Stimulated activated CD8-positive, alpha-beta memory T cell treated with anti-CD3 and anti-CD28 coated beads, Interleukin-4, amount 100 ng/mL, for 4 hours (primary cell): ENCODE measurements at places on chromosomes 1 and 21.

GRCh38 chr1:185532856-185533255 is 201.3 kb upstream of the HMCN1 start:
- no peak for DNase-seq

DNA sequence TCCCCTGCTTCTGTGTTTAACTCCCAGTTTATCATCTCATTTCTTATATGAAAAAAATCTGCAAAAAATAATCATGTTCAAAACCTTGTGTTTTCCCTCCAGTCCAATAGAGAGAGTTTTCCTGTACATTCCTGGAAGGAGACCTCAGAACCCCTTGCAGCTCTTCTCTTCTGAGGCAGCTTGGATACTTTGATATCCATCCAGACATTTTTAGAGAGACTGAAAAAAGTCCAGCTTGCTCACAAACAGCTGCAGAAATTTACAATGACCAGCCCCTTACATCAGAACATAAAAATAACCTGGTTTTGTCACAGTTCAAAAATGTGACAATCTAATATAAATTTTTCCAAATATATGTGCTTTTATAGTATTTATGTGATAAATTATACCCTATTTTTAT is 73.3 kb upstream of the C1orf115 start:
- DNase-seq = no peak

- DNase-seq = no peak
These were observed 57.0 kb upstream of the TNFSF18 start for GRCh38 chr1:173107696-173108095.

DNA sequence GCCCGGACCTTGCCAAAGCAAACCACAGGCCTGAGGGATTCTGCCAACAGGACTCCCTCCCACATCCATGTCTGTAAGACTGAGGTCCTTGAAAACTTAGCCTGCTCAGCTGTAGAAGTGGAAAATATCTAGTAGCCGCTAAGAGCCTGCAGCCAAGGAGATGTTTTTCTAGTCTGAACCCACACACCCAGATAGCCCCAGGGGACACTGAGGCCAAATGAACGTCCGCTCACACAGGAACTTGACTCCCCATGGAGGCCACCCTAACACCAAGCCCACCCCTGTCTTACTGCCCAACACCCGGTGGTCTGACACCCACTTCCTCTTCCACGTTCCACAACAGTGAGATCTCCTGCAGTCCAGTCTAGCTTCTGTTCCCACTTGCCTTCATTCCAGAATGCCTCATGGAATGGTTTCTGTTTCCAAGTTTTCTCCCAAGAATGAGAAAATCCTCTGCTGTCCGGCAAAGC is 174.8 kb downstream of the PLPP3 start:
- no peak for DNase-seq

- no peak for DNase-seq
These were observed 54.5 kb downstream of the ARHGEF10L start for GRCh38 chr1:17594026-17594425.

- DNase-seq = no peak
These were observed 97.8 kb upstream of the ZC3H11B start for GRCh38 chr1:219710529-219711194.

DNA sequence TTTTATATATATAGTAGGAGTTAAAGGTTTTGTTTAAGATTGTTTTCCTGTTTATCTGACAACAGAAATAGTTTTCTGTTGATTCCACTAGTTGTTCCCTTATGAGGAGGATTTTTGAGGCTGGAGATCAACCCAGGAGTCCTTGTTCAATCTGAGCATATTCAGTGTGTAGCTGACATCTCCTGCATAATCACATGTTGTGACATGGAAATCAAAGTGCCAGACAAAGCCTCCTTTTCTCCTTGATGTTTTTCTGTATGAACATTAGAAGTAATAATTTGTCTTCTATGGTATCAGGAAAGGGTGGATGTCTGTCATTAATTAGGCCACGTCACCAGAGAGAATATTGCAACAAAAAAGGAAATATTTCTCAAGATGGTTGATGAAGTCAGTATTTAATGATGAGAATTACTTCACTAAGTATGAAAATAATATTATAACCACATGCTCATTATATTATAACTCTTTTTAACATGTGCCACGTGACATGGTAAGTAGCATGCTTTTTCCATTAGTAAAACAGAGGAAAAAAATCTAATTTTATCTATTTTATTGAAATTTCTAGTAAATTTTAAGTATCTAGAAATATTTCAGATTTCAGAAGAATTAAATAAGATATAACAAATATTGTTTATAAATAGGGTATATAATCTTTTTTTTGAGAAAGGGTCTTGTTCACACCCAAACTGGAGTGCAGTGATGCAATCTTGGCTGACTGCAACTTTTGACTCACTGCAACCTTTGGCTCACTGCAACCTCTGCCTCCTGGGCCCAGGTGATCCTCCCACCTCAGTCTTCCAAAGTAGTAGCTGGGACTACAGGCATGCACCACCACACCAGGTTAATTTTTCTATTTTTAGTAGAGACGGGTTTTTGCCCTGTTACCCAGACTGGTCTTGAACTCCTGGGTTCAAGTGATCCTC is 223.5 kb downstream of the HMCN1 start:
- DNase-seq = no peak

- DNase-seq = no peak
These were observed 84.8 kb downstream of the KCND3 start for GRCh38 chr1:111904478-111905218.

DNA sequence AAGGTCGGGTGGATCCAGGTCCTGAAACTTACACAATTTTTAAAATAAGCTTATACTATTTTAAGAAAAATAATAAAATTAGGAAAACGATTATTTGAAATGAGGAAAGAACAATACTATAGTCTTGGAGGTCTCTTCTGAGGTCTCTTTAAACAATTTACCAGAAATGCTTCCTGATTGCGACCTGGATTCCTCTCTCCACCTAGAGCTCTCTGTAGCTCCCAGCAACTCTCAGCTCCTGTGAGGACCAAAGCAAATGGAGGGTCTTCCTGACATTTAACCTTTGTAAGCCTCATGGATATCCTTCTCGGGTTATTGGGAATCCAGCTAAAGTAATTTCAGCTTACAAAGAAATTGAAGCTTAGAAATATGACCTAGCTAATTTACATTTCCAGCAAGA is 886 bp downstream of the BTBD8 start:
- DNase-seq = no peak

- DNase-seq = no peak
These were observed 9.2 kb upstream of the PLEKHG5 start for GRCh38 chr1:6500544-6501278.

DNA sequence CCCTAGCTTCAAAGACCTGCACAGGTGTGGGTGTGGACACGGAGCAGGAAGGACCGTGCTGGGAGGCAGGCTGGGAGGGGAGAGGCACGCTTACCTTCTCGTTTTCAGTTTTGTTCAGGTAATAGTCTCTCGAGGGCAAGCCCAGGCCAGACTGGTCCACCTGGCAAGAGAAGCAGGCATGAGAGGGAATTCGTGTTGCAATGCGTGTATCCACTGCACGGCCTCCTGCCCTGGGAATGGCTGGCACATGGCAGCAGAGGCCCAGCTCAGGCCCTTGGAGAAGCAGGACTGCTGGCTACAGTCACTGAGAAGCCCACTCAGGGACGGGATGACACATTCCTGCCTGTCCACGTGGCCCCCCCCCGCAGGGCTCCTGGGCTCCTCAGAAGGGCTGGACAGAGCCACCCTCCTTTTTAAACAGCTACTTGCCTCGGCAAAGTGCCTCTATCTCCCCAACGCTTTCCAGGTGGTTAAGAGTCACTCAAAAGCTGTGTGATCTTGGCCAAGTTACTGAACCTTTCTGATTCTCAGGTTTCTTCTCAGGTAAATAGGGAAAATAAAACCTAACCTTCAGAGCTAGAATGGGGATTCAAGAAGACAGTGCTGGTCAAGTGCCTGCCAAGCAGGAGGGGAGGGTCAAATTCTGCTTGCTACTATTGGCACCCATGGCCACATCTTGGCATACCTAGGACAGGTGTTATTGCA is 32.7 kb downstream of the ECE1 start:
- no peak for DNase-seq

DNA sequence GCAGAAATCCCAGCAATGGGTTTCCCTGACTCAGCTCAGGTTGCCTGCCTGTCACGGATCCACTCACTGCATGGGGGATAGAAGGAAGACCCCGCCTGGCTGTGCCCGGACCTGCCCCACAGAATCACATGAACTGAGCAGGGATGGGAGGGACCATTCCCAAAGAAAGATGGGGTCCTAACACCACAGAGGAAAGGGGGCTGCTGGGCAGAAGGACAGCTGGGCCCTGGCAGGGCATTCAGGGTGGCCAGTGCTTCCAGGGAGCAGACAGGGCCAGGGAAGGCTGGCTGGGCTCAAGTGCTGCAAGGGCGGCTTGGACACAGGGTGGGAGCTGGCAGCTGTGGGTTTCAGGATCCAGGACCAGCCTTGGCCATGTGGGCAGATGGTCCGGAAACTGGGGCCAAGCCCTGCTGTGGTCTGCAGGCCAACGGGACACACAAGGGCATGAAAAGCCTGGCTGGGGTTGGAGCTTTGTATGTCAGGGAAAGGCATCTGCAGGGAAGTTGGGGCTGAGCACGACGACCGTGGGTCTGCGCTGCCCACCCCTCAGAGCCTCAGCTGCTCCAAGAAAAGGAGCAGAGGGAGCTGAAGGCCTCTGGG is 723.9 kb downstream of the PTPRU start:
- no peak for DNase-seq

GRCh38 chr1:17356387-17357026 is 15.5 kb upstream of the PADI6 start:
- no peak for DNase-seq

- DNase-seq = no peak
These were observed 49.5 kb upstream of the LRRN2 start for GRCh38 chr1:204735042-204735441.

DNA sequence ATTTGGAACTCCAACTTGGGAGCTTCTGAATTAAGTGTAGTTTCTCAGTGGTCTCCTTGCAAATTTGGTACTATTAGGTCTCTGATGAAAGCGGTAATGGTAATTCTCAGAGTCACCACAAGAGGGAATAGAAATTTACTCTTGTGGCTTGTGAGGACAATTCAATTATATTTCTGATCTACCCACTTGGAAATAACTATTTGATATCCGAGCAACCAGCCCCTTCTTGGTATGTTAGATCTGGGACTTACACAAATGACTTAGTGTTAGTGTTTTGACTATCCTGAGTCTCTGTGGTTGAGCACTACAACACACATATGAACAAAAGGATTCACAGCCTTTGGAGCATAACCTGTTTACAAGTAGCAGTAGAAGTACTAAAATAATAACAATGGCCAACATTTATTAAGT is 68.1 kb downstream of the RPS6KA1 start:
- DNase-seq = no peak

DNA sequence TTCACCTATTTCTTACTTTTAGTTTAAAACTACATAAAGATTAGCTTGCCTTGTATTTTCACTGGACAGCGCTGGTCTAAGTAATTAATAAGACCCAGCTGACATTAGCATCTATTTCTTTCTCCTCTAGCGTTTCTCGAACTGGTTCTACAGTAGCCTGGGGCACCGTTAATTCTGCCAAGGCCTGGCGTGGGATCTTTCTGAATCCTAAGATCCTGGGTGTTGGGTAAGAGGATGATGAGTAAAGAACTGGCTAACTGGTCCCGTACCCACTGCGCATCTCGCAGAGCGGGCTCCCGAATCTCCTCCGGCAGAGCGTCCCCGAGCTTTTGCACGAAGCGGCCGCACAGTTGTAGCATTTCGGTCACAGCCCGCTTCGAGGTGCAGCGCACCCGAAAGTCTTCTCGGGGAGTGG is 309 bp downstream of the NSL1 start:
- no peak for DNase-seq

- DNase-seq = no peak
These were observed 75.3 kb upstream of the IGSF21 start for GRCh38 chr1:18032172-18032859.

DNA sequence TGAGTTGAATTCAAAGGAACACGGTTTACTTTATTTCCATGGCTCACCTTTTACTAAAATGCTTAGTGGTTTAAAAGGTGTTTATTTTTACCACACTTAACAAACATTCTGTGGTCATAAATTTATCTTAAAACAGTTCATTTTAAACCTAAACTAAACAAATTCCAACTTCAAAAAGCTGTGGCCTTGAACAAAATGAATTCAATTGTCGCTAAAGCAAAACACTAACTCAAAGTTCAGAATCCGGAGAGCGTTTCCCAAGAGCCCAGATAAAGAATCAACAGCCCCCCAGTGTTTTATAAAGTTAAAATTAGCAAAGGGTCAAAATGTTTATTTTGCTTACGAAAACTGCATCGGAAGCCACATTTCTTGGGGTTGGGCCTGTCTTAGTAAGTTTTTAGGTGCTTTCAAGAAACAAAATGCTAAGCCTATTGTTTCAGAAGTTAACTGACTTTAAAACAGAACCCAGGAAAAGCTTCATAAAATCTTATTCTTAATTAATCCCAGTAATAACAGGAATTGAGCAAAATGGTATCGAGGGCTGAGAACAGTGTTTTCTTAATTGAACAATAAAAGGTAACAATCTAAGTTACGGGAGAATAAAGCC is 1.3 kb downstream of the PUM1 start:
- DNase-seq = no peak

DNA sequence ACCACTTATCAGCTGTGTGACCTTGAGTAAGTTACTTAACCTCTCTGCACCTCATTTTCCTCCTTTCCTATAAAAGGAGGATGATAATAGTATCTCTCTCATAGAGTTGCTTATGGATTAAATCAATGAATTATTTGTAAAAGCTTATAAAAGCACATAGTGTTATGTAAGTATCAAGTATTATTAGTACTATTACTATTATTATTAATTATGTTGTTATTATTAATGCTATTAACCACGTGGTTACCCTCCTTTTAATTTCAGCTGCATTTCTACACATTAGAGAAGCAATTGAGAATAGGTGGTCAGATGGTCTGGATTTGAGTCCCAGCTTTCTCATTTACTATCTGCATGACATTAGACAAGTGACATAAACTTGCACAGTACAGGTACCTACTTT is 58.1 kb upstream of the WNT4 start:
- no peak for DNase-seq

- DNase-seq = no peak
These were observed 19.8 kb upstream of the ACBD6 start for GRCh38 chr1:180522213-180522515.

GRCh38 chr21:34020983-34021553 is 52.3 kb upstream of the MRPS6 start:
- no peak for DNase-seq

DNA sequence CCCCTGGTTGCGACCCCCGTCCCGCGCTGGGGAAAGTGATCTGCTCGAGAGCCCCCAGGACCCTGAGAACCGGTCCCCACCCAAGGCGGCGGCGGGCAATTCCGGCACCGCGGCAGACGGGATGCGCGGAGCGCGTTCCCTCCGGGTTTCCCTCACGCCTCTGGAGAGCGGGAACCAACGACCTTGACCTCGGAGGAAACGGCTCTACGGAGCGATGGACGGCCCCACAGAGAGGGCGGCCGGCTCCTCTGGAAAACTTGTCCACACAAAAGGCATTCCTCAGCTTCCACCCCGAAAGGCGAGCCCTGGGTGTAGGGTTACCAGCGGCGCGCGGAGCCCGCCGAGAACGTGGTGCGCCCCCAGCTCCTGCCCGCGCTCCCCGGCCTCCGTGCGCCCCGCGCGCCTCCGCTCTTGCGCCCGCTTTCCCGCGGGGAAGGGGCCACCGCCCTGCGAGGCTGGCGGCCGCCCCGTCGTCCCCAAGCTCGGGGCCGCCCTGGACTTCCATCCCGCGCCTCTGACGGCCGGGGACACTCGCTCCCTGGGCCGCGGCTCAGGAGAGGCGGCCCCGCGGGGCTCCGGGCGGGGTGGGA is 391 bp upstream of the KIAA1614 start:
- DNase-seq = no peak
